ENCODE measurements at places on chromosomes 6 and 20. TPM values are rescaled to one million over a fixed set of nuclear protein-coding genes. Genes with fewer than 3 reads are reported as not detected.

DNA sequence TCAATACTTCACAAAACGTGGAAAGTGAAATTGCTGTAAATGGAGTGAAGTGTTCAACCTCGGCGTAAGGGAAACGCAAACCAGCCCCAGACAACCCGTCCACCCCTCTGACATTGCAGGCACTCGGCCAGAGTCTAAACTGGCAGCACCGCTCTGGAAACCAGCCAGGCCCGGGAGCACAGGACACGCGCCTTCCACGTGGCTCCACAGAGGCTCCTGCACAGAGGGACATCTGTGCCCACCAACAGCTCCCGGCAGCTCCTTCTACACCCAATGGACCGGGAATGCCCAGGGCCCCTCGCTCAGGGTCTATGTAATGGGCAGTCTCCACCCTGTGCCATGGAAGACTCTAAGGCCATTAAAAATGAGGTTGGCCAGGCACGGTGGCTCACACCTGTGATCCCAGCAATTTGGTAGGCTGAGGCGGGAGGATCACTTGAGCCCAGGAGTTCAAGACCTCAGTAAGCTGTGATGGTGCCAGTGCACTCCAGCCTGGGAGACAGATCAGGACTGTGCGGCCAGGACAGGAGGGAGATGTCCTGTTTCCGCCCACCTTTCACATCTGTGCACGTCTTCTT is 3.4 kb upstream of the HELZ2 start:
- no peak for DNase-seq

DNA sequence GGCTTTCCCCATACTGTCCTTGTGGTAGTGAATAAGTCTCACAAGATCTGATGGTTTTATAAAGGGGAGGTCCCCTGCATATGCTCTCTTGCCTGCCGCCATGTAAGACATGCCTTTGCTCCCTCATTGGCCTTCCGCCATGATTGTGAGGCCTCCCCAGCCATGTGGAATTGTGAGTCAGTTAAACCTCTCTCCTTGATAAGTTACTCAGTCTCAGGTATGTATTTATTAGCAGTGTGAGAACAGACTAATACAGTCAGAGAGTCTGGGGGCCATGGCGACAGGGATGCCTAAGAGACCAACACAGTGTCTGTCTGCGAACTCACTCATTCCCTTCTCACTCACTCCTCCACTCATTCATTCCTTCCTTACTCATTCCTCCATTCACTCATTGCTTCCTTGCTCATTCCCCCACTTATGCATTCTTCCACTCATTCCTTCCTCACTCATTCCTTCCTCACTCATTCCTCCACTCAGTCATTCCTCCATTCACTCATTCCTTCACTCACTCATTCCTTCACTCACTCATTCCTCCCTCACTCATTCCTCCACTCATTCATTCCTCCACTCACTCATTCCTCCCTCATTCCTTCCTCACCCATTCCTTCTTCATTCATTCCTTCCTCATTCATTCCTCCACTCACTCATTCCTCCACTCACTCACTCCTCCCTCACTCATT is 137.5 kb upstream of the AGPAT4 start:
- no peak for DNase-seq

DNA sequence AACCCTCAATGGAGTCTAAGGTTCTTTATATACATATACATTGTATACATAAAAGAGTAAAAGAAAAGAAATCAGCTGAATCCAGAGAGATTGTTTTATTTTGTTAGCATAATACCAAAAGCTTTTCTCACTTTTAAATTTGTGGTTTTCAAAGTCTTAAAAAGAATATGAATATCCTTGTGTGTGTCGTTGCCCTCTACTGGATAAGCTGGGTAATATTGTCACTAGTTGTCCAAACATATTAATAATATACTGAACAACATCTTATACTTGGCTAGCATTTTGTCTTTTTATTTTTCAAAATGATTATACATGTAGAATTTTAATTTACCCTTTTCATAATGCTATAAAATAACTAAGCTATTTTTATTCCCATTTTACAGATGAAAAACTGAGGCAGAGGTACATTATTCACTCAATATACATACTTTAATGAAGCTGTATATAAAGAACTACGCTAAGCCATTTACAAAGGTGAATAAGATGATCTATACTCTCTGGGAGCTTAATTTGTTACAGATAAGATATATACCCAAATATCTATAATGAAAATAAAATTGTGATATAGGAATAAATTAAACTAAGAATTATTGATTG is 531.7 kb downstream of the TFAP2B start:
- no peak for DNase-seq

The ZFAND3 gene
- 150 TPM for polyA plus RNA-seq

DNA sequence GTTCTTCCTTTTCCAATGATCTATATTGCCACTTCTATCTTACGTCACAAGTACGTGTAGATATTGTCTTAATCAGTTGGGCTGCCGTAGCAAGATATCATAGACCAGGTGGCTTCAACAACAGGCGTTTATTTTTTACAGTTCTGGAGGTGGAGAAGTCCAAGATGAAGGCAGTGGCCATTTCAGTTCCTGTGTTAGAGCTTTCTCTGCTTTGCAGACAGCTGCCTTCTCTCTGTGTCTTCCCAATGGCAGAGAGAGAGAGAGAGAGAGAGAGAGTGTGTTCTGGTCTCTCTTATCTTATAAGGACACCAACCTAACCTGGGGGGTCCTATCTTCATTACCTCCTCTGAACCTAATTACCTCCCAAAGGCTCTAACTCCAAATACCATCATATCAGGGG is 8.3 kb downstream of the HSF2 start:
- no peak for DNase-seq

The LY6G6F gene
- 0.32 TPM for polyA plus RNA-seq

The HLA-DRB5 gene
- polyA plus RNA-seq, result 6.3 TPM

GRCh38 chr20:56522311-56522710 is 2.2 kb upstream of the FAM209A start:
- DNase-seq, result no peak

GRCh38 chr6:88220493-88220892 is 54.3 kb upstream of the CNR1 start:
- peak; percentile 36 for DNase-seq

DNA sequence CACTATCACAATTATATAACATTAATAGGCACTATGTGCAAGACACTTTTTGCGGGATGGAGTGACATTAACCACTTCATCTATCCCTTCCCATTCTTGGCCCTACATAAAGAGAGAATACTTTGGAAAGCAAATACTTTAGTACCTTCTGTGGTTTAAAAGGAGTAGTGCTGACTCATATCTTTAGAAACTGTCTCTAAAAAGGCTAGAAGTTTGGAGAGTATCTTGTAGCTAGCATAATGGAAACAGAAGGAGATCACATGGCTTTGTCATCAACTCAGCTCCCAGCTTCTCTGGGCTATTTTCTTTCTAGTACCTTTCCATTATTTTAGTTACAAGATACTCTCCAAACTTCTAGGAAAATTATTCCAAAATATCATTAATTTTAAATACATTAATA is 157.5 kb downstream of the ADGRG6 start:
- DNase-seq, result no peak

The XKR7 gene
- polyA plus RNA-seq, result 0.35 TPM

The ZSWIM3 gene
- polyA plus RNA-seq, result 5.9 TPM

- DNase-seq, result no peak
Observed at GRCh38 chr20:7723284-7723683, 217.0 kb downstream of the HAO1 start.

- DNase-seq, result no peak
Observed at GRCh38 chr20:60986506-60987156, 265.4 kb upstream of the CDH4 start.

DNA sequence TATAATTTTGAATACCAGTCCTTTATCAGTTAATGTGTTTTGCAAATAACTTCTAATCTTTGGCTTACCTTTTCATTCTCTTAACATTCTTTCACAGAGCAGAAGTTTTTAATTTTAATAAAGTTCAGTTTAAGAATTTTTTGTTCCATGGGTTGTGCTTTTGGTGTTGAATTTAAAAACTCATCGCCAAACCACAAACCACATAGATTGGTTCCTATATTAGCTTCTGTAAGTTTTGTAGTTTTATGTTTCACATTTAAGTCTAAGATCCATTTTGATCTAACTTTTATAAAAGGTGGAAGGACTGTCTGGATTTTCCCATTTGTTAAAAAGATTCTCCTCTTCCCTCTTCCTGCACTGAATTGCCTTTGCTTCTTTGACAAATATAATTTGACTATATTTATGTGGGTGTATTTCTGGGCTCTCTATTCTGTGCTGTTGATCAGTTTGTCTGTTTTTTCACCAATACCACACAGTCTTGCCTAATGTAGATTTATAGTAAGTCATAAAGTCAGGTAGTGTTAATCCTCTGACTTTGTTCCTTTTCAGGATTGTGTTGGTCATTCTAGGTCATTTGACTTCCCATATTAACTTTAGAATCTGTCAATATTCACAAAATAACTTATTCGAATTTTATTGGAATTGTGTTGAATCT is 17.5 kb upstream of the SDCBP2 start:
- no peak for DNase-seq

GRCh38 chr20:41078329-41078728 is 49.7 kb downstream of the TOP1 start:
- peak; percentile 45 for DNase-seq

The BANF2 gene
- 0.38 TPM for polyA plus RNA-seq

The CST3 gene
- polyA plus RNA-seq, result 115 TPM

GRCh38 chr6:42993445-42993844 is 9.1 kb downstream of the PPP2R5D start:
- no peak for DNase-seq

- no peak for DNase-seq
Observed at GRCh38 chr6:32190911-32191677, 1.1 kb upstream of the PBX2 start.

DNA sequence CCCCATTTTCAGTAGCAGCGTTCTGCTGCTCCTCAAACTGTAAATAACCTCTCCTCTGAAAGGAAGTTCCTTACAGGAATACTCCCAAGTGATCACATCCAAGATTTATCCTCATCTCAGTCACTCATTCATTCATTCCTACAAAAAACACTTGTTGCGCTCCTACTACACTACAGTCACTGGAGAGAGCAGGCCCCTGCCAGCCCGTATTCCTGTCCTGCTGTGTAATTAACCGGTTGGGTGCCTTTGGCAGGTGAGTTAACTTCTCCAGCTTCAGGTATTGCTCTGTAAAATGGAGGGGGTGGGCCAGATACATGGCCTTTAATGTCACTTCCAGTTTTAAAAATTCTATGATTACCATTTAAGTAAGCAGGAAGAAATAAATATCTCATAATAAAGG is 15.0 kb upstream of the ZBTB24 start:
- DNase-seq, result no peak

- no peak for DNase-seq
Observed at GRCh38 chr20:41359541-41360011, 7.0 kb downstream of the EMILIN3 start.
